ENCODE measurements at places on chromosomes 7 and 10. TPM values are rescaled to one million over a fixed set of nuclear protein-coding genes. Genes with fewer than 3 reads are reported as not detected.

SPOCK2 gene
- 0.75 TPM for total RNA-seq

CUZD1 gene
- 0.72 TPM for total RNA-seq

PPP1R17 gene
- not detected for total RNA-seq

PTPRZ1 gene
- total RNA-seq, result 3.6 TPM

PNLIPRP1 gene
- total RNA-seq, result not detected

KCND2 gene
- 0.30 TPM for total RNA-seq

Data from A375 (cell line).